SJCRH30 (cell line): ENCODE measurements at places on chromosomes 7 and 10.

- DNase-seq, result no peak
These were observed 83.3 kb upstream of the DYNC1I1 start for GRCh38 chr7:95688931-95689495.

DNA sequence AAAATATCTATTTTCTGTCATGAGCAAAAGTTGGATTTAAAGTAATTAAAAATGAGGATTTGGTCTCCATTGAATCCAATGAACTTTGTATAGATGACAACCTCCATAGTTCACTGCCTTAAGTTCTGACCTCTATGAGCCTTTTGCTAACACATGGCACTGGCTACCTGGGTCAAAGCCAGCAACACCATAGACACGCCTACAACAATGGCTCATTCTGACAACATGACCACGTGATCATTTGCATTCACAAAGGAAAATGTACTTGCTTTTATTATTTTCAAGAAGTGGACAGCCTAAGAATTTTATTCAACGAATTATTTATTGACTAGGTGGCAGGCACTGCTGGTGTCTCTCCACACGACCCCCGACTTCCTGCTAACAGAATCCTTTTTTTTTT lies 90.6 kb downstream of the CARD11 start:
- DNase-seq, result no peak

GRCh38 chr7:38105874-38106483 lies 72.1 kb upstream of the STARD3NL start:
- peak; percentile 72 for DNase-seq

- no peak for DNase-seq
These were observed 244.7 kb downstream of the PTEN start for GRCh38 chr10:88108115-88108610.

GRCh38 chr7:151690606-151691005 lies 170.9 kb upstream of the RHEB start:
- DNase-seq, result no peak

- no peak for DNase-seq
These were observed 284.5 kb downstream of the ADARB2 start for GRCh38 chr10:1452777-1453176.

DNA sequence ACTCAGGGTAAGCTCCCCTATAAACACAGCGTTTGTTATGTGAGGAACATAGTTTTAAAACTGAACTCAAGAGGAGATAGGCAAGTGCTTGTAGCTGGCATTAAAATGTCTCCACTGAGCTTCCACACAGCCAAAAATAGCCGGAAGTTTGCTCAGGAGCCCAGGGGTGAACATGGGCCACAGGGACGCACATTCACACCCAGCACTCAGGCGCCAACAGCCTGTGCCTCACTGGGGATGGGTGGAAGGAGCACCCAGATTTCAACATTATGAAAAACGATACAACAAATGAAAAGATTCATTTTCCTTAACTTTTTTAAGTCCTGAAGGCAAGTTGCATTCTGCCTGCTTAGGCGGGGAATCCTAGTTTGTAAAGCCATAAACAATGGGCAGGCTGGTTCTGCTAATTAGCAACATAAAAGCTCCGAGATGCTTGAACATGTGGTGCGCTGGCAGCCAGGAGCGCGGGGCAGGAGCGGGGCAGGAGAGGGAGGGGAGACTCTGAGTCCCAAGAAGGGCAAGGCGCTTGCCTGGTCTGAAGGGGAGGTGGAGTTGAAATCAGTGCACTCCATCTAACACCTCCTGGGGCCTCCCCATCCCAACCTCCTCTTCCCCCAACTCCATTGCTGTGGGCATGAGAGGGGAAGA lies 235.9 kb downstream of the COBL start:
- DNase-seq, result no peak

DNA sequence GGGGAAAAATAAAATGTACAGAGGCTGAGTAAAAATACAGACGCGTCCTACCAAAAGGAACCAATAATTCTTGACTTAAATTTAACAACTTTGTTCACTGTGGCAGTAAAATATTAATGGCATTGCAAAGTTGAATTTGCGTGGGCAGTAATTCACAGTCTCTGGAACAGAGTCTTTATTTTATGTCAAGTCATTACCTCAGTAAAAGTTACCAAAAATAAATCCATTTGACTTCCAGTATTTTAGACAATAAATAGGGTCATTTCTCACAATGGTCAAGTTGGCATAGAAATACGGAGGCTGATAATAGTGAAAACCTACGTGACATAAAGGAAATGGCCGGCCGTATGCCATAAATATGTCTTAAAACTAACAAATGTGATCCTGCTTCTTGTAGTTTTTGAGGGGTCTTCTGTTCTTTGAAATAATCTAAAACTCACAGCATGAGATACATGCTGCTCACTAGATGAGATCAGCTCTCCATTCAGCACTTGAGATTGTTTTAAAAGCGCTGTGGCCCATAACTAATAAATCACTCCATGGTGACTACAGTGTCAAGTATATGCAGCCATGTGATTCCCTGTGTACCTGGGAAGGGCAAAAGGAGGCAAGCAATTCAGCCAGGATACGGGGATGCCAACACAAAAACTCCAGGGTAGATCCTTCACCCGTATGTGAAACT lies 75.3 kb downstream of the DOCK4 start:
- DNase-seq, result no peak

DNA sequence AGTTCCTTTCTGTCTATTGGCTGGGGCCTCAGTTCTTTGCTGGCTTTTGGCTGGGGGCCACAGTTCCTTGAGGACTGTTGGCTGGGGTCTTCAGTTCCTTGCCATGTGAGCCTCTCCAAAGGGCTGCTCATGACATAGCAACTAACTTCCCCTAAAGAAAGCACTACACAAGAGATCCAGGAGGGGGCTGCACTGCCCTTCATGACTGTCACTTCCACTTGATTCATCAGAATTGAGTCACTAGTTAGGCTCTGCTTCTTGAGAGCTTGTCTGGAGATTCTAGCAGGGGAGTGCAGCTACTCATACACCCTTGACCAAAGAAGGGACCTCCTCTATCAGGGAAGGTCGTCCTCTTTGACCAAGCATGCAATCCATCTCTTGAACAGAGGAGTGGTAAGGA lies 38.0 kb upstream of the MKX start:
- DNase-seq, result peak; percentile 56

- DNase-seq, result no peak
These were observed 4.6 kb downstream of the ITGB1 start for GRCh38 chr10:32953277-32953927.

DNA sequence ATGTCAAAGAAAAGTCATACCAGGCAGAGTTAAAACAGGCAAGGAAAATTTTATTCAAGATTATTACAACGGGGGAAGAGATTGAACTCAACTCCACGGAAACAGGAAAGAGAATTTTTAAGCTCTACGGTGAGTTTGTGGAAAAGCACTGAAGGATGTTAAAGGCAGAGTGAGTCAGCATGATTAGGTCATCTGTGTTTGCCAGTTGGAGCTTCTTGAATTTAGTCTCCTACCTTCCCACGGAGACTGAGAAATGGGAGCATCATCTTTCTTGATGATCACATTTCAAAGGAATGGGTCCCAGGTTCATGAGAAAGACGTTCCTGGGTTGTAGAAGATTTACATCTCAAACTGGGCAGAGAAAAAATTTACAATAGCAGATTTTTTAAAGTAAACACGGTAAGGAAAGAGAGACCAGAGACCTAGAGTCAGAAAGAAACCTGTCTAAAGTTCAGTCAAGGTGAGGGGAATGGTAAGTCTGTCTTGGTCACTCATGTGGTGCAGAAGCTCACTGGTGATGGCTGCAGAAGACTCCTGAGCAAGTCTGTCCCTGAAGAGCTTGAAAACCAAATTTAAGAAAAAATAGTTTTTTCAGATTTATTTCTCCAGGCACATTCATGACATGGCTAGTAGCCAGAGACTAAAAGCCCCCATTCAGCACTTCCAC lies 516.9 kb upstream of the LRRN3 start:
- DNase-seq, result no peak

DNA sequence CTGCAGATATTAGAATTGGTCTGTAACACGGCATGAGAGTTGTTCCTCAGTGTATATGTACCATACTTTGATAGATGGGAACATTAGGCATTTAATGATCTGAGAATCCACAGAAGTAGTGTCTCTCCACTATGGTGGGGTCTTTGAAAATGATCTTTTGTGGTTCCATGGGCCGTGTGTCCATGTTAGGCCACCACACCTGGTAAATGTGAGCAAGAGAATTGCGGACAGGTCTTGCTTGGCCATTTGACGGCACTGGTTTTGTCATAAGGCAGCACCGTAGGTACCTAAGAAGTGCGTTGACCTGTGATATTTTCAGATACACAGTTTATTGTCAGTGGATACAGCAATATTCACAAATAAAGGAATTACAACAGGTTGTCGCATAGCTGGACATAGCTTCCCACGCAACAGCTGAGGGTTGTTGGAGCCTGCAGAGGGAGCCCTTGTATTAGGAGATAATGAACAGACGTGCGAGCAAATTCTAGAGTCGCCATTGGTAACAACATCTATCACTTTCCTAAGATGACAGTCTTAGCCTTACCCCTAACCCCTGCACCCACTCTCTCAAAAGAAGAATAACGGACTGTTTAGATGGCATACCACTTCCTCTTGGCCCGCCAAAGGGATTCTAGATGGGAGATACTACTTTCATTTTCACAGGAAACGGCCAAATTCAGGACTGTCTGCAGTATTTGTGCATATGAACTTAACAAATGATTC lies 111.4 kb downstream of the COL28A1 start:
- peak; percentile 79 for DNase-seq

GRCh38 chr10:84256510-84257342 lies 11.9 kb downstream of the RGR start:
- DNase-seq, result no peak
